Activated CD8-positive, alpha-beta T cell treated with anti-CD3 and anti-CD28 coated beads for 36 hours (primary cell): ENCODE measurements at places on chromosomes 6 and 20.

DNA sequence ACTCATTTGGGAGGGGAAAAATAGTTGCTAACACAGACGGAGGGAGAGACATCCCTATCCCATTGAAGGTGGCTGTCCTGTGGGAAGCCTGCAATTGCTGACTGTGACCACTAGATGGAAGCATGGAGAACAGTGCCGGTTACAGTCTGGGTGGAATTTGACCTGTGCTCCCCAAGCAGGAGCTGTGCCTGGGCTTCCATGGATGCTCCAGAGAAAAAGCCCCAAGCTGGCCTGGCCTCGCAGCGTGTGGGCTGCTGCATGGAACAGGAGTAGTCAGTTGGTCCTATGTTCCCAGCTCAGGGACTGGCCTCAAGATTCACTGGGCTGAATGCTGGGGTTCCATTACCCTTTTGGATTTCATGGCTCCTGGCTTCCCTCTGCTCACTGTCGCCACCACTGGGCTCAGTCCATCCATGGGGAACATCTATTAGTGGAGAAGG is 116.3 kb upstream of the CHD6 start:
- DNase-seq = peak; percentile 35

DNA sequence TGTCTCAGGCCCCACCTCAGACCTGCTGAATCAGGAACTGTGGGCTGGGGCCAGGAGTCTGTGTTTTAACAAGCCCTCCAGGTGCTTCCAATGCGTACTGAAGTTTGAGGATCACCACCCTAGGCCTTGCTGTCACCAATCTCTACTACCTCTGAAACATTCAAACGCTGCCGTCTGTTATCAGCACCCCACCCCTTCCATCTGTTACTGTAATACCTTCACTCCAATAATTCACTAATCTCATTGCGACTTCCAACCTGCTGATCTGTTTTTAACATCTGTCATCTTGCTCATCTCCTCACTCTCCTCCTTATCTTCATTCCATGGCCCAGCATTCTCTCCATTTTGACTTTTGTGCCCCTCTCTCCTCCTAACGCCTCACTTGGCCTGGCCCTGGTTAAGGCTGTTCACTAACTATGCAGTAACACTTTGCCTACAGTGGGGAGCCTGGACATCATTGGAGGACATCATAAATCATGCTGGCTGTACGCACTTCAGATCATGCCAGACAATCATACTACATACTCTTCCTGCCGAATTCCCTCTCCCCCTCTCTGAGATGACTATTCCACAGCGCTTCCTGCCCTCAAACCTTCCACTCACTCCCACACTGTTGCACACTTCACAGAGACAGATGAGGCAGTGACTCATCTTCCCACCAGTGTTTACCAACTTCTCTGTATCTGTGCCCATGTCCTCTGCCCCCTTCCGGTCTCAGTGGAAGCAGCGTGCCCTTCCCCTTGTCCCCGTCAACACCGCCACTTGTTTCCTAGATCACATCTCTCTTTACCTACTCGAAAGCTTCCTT is 3.0 kb upstream of the GUCA1B start:
- DNase-seq = peak; percentile 20

- peak; percentile 20 for DNase-seq
These were observed 1.2 kb downstream of the PLAGL1 start for GRCh38 chr6:144006736-144007477.

DNA sequence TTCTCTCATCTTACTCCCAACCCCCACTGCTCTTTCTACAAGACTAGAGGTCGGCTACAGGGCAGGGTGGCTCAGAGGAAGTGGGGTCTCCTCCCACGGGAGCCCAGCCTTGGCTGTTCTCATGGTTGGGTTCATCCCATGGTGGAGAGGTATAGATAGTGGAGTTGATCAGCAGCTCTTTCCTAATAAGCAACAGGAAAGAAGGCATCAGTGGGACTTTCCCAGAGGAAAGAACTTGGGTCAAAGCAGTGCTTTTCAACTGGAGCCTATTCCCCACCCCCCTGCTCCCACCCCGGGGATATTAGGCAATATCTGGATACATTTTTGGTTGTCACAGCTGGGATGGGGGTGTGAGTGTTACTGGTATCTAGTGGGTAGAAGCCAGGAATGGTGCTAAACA is 200.9 kb downstream of the NFATC2 start:
- DNase-seq = no peak

- no peak for DNase-seq
These were observed 64.0 kb upstream of the TFB1M start for GRCh38 chr6:155378276-155378675.

DNA sequence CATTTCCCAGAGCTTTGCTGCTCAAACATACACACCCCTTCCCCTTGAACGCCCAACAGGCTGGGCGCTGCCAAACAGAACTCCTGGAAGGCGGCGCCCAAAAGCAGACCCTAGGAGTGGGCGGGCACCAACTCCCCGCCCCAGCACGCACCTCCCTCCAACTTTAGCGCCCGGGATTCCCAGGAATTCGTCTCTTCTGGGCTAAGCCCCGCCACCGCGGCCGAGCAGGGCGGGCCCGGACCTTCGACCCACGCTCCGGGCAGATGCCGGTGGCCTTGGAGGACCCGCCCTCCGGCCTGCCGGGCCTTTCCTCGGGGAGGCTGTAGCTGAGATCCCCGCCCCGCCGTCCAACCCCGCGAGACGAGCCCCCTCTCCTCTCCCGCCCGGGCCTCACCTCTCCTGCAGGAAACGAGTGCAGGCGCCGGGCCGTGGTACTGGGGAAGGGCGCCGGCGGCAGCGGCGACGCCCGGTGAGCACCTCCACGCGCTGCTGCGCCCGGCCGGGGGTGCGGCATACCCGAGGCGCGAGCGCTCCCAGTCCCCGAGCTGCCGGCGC is 659 bp downstream of the MCUR1 start:
- DNase-seq = no peak

GRCh38 chr6:11089695-11090094 is 3.9 kb upstream of the SMIM13 start:
- no peak for DNase-seq

- no peak for DNase-seq
These were observed 36.1 kb downstream of the GMPR start for GRCh38 chr6:16274483-16274882.

DNA sequence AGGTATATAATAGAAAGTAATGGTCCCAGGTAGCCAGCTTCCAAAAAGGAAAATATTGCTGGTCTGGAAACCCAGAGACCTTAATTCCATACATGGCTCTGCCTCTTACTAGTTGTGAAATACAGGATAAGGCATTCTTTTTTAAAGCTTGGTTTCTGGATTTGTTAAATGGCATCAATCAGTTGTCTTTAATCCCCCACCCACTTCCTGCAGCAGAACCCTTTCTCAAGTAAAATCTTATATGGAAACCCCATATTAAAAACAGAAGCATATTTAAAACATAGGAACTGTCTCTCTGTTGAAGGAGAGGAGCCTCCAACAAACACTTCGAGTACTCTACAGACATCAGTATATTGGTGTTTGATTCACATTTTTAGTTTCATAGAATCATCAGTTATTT is 6.2 kb upstream of the LCA5 start:
- DNase-seq = no peak

DNA sequence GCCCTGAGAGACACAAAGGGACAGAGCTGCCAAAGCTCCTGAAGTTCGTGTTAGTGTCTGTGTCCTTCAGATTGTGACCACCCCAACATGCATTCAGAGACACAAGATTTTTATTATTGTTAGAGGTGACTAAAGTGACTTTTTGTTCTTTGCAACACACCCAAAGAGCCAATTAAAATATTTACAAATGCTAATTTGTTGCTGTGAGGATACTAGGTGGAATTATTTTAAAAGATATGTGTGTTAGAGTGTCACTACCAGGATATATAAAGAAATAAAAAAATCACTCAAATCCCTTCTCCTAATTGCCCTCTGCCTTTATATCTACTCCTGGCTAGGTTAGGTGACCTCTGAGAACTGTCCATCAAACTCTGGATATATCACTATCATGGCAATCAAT is 160.7 kb downstream of the GRIK2 start:
- no peak for DNase-seq

DNA sequence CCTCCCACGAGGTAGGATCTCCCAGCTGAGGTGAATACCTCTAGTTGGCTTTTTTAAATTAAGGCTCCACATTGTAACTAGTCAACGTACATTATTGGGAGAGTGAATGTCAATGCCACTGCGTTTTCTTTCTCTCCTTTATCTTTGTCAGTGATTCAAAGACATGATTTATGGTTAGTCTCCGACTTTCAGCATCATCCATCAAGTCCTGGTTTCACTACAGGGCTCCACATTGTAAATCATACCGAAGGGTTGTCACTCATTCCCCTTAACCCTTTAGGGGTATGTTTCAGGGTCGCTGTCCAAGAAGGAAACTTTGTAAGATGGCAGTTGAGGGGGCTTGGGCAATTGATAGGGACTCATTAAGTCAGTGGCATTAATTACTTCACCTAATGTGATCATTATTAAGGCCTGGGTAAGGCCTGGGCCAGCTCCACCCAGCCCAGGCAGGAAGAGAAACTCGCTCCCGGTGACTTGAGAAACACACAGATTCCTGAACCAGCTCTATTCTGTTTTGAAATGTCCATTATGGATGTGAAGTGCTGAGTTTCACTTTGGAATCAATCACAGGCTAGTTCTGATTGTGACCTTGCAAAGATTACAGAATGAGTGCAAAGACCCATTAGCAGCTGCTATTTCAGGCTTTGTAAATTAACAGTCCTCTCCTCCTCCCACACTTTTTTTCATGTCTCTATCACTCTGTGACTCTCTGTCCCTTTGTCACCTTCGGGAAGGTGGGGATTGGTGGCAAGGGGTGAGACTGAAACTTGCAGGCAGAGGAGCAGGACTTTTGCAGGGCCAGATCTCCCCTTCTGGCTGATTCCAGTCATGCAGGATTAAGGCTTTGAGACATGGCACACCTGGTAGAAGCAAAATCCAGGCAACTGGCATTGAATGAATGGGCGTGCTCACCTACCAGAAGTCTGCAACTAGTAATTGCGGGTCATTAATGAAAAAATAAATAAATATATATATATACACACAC is 222.4 kb downstream of the TSHZ2 start:
- no peak for DNase-seq

DNA sequence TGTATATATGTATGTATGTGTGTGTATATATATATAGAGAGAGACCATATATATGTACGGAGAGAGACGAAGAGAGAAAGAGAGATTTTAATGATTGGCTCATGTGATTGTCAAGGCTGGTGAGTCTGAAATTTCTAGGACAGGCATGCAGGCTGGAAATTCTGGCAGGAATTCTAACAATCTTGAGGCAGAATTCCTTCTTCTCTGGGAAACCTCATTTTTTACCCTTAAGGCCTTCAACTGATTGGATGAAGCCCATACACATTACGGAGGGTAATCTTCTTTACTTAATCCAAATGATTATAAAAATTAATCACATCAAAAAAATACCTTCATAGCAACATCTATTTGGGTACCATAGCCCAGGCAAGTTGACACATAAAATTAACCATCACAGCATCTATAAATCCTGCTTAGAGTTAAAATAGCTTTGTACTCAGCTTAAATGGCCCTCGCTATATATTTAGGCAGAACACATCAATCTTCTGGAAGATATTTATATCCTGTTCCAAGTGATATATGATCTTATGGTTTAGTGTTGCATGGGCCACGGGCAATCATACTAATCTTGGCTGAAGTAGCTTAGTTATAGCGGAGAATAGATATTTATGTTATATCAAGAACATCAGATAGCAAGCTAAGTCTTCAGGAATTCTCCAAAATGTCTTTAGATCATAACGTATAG is 36.6 kb downstream of the ABRACL start:
- no peak for DNase-seq

DNA sequence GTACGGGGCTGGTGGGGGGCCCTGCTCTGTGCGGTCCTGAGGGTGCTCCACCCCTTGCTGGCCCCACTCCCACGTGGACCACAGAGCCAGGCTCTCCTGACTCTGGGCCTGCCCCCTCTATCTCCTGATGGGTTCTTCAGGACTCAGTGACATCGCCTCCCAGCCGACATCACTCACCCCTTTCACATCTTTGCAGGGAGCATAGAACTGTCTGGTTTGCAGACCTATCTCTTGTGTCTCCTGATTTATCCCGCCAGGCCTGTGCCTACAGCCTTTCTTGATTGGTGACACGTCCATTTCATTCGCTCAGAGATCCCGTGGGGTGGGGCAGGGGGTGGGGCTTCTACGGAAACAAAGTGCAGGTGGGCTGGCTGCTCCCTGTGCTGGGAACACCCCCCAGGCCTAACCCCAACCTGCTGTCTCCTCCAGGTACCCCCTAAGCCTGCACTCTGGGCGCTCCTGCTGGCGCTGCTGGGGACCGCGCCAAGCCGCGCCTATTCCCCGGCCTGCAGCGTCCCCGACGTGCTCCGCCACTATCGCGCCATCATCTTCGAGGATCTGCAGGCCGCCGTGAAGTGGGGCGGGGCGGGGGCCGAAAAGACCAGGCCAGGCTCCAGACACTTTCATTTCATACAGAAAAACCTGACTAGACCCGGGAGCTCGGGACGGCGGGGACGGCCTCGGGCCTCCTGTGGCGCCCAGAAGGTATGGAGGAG is 1.7 kb downstream of the C20orf204 start:
- peak; percentile 45 for DNase-seq

DNA sequence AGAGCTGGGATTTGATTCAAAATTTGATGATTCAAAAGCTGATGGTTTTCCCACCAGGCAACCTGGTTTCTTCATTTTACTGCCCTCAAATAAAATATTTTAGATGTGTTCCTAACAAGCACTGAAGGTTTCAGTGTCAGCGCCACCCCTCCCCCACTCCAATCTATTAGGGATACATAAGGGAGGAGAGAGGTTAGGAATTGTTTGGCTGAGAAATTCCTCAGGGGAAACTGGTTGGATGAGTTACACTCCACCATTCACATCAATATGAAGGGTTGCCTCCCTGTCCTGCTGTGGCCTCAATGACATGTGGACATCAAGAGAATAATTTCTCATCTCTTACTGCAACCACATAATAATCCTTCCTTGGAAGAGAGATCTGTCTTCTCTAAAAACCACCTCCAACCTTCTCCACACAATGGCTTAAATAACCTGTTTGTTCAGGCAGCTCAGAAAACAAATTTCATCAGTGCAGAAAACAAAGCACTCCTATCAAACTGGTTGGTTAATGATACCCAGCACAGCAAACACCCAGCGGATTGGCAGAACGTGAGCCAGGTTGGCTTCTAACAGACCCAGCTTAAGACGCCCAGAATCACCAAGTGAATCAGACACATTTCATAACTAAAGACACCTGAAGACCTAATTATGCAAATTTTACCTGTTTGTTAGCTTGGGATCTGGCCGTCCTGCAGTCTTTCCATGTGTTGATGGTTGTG is 136.0 kb upstream of the SGK1 start:
- no peak for DNase-seq

- DNase-seq = no peak
These were observed 55.2 kb downstream of the HDDC2 start for GRCh38 chr6:125246566-125246965.

DNA sequence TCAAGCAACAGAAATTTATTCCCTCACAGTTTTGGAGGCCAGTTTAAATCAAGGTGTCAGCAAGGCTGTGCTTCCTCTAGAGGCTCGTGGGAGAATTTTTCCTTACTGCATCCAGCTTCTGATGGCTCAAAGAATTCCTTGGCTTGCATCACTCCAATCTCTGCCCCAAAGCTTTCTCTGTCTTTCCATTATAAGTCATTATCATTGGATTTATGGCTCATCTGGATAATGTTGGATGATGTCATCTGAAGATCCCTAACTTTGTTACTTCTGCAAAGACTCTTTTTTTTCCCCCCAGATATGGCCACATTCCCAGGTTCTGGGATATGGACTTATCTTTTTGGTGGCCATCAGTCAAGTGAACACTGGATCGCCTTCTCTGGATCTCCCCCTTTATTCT is 146.3 kb upstream of the B3GAT2 start:
- DNase-seq = no peak
